ENCODE measurements at places on chromosomes 11 and 22.
A peak's percentile ranks its signal among the peaks of the same experiment; 100 is the strongest.

DNA sequence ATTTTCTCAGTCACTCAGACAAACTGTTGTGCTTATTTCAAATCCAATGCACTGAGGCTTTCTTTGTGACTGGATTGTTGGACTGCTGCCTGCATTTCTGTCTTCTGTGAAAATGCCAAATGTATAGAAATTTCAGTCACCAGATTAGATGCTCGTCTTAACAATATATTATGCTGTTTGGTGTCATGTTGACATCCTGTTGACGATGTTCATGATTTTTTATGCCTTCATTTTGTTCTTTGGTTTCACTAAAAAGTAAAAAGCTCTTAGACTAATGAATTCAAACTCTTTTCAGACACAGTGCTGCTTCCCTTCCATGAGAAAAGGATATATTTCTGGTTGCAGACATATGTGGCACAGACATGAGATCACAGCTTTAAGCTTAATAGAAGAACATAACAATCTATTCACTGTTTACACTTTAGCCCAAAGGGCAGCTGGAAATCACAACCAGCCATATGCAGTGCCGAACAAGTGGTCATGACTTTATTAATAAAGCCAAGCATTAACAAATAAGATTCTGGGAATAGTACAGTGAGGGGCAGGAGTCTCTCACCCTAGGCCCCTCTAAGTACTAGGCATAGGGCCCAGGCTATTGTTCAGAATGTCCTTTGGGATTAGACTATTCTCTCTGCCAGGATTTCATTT is 9.4 kb upstream of the SOX6 start:
- H3K4me3 ChIP-seq: no peak overlapping the region
- DNase-seq: no peak
- no peaks in the 10 kb centered on the region for H3K4me1 ChIP-seq
- H3K36me3 ChIP-seq: no peaks in the 10 kb centered on the region
- no peaks in the 10 kb centered on the region for H3K27me3 ChIP-seq

- no peak overlapping the region for H3K4me3 ChIP-seq
- H3K27me3 ChIP-seq: no peaks in the 10 kb centered on the region
- DNase-seq: no peak
- H3K27ac ChIP-seq: no peak overlapping the region
- H3K36me3 ChIP-seq: no peaks in the 10 kb centered on the region
Observed at GRCh38 chr11:66685276-66686099, 7.8 kb upstream of the RBM4B start.

GRCh38 chr11:86211619-86212018 is 32.9 kb upstream of the EED start:
- no peaks in the 10 kb centered on the region for H3K27me3 ChIP-seq
- no peaks in the 10 kb centered on the region for H3K4me1 ChIP-seq
- no peak for DNase-seq
- H3K4me3 ChIP-seq: no peak overlapping the region

DNA sequence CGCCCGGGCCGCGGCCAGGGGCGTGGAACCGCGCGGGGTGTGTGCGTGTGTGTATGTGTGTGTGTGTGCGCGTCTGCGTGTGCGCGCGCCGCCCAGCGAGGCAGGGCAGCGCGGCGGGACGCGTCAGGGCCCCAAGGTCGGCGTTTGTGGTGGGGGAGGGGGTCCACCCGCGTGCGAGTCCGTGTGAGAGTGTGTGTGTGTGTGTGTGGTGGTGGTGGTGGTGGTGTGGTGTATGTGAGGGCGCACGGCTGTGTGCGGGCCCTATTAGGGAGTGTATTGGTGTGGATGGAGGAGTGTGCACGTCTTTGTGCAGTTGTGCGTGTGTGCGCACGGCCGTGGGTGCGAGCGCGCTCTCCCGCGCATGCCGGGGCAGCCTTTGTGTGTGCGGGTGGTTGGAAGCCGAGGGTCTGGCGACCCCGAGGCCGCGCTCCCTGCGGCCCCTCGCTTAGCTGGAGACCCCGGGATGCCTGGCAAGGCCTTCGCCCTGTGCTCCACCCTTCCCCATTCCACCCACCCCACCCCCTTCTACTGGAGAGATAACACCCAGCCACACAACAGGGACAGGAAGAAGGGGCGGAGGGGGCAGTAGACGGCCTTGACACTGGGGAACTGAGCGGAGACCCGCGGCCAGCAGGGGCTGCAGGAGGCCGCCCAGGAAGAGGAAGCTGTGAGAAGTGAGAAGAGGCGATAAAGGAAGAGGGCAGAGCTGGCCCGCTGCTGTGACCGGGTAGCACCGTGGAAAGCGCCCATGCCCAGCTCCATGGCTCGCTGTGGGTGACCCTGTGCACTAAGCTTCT is 528 bp upstream of the ARRB1 start:
- peak; percentile 73 for DNase-seq
- peak overlapping the region; percentile 74 for H3K27ac ChIP-seq
- H3K36me3 ChIP-seq: no peaks in the 10 kb centered on the region
- peak overlapping the region; percentile 87 for H3K4me3 ChIP-seq
- H3K4me1 ChIP-seq: peaks cover 9% of the 10 kb centered on the region

DNA sequence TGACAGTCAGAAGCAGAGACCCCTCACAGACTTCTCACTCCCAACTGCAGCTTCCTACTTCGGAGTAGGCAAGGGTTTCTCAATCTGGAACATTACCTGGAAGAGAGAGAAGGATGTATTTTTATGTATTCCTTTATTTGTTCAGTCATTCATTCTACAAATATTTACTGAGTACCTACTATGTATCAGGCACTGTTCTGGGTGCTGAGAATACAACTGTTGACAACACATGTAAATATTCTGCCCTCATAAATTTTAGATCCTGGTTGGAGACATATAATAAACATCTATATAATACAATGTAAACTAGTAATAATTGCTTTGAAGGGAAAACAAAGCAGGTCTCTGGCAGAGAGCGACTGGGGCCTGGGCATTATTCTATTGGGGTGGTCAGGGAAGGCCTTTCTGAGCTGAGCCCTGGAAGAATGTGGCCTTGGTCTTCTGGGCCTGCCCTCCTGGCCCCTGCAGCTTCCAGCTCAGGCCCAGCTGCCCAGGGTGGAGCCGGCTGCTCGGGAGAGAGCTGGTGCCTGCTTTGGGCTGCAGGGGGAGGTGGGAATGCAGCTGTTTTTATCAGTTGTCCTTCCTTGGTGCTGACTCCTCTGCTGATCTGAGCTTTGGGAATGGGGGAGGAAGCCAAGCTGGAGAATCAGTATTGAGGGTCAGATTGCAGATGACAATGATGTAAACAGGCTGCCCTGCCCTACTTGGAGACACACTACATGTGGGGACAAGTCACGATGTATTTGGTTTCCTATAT is 46.8 kb downstream of the PKNOX2 start:
- peaks cover 5% of the 10 kb centered on the region for H3K27me3 ChIP-seq
- no peak overlapping the region for H3K27ac ChIP-seq
- DNase-seq: no peak
- H3K4me3 ChIP-seq: no peak overlapping the region
- H3K36me3 ChIP-seq: no peaks in the 10 kb centered on the region
- no peaks in the 10 kb centered on the region for H3K4me1 ChIP-seq

All from naive thymus-derived CD4-positive, alpha-beta T cell (primary cell).